Myocyte (in vitro differentiated cells): ENCODE measurements at places on chromosomes 5 and 9.
A peak's percentile ranks its signal among the peaks of the same experiment; 100 is the strongest.

DNA sequence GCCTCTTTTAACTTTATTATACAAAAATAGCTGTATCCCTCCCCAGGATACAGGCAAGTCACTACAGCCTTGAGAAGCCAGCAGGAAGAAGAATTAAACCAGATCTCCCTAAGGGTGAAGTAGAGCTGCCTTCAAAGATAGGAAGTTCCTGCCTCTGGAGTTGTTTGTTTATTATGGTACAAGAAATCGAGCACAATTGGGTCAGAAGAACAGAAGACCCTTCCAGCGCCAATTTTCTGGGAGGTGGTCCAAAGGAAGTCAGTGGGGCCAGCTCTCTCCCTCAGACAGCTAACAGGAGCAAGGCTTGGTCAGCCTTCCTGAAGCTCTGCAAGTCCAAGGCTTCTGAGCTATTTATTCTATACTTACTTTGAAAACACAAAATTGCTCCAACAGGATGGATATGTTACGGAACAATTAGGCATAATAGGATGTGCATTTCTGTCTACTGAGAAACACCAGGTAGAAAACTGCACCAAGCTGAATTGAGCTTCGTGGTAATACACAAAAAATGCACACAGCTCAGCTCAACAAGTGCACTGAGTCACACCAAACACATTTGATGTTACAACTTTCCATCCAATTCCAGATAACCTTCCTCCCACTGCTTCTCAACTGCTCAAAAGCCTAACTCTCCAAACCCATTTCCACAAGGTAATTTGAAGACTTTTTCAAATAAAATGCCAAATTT lies 16.0 kb downstream of the SERINC5 start:
- DNase-seq: peak; percentile 22

GRCh38 chr9:23695572-23695971 lies 130.5 kb downstream of the ELAVL2 start:
- DNase-seq: no peak

DNA sequence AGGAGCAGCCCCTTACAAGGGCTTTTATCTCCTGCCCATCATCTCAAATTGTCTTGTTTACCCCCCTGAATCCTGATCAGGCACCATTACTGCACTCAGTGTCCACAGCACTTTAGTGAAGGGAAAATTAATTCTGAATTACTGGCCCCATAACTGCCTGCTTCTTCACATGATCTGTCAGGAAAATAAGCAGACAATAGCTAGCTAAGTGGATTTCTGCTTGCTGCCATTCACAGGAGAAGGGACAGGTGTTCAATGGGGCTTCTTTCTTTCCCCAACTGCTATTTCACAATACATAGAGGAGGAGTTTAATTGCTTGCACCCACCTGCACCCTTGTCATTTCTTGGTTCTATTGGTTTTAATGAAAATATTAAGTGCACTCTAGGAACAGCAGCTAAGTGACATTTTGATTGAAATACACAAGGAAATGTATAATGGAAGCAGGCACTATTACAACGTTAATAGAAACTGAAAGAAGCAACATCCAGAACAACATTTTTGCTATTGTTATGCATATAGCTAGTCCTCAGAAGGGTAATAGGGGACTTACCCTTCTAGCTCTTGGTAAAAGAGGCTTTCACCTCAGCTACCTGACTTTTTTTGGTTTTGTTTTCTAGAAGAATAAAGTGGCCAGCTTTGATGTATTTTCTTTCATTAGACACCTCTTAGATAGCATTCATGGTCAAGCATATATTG lies 599.3 kb upstream of the TLE4 start:
- DNase-seq: peak; percentile 5

- DNase-seq: no peak
These were observed 93.3 kb downstream of the EFNA5 start for GRCh38 chr5:107577394-107577950.

DNA sequence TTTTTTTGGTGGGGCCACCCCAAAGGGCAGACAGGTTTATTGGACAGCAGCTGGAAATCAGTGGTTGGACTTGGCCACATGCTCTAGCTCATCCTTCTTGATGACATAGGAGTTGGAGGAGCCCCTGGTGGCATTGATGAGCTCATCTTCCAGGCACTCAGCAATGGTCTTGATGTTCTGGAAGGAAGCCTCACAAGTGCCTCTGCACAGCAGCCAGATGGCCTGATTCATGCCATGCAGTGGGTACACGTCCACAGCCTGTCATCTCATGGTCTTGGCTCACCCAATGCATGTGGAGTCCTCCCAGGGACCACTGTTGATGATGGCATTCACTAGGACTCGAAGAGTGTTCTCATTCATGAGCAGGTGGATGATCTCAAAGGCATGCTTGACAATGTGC lies 11.3 kb upstream of the RCL1 start:
- peak; percentile 49 for DNase-seq
